Fibroblast of the conjunctiva (primary cell): ENCODE measurements at places on chromosomes 11 and 22.

DNA sequence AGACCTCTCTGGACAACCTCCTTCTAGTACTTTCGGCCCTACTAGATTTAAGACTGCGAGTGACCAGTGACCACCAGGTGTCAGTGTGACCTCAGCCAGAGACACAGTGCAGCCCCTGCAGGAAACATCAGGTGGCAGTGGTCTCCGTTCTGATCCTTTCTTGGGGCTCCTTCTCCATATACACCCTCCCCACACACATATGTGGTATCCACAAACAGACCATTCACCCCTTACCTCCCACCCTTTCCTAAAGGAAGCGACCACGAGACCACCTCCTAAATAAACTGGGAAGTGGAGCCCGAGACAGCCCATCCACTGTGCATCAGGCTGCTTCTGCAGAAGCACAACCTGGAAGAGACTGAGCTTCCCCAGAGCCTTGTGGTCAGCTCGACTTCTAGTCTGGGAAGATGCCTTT is 38.5 kb upstream of the CYP2D6 start:
- DNase-seq = peak; percentile 57

DNA sequence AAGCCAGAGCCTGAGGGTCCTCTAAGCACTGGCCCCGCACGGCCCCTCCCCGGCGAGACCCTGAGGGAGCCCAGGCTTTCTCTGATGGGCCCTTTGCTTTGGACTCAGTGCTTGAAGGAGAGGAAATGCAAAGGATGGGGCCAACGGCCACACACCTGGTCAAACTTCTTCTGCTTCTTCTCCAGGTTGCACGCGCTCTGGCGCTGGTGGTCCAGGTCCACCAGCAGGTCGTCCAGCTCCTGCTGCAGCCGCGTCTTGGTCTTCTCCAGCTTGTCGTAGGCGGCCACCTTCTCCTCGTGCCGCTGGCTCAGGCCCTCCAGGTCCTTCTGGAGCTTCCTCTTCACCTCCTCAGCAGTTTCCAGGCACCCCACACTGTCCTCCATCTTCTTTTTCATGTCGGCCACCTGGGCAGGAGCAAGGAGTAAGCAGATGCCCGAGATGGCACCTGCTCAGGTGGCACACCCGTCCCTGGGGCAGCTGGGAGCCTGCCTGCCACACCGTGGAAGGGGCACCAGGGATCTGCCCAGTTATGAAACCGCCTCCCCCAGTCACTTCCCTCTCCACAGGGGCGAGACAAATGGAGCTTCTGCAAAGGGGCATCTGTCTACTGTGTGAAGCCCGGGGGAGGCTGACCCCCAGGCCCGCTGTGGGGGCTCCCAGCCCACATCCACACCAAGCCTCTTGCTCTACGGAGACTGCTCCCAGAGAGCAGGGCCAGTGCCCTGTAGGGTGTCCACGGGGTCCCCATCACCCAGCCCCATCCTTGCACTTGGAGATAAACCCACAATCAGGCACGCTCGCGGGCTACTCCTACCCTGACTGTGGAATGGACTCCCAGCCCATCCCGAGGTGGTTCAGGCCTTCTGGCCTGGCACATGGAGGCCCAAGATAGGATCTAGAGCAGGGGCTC is 39.2 kb downstream of the APOL1 start:
- DNase-seq = no peak

DNA sequence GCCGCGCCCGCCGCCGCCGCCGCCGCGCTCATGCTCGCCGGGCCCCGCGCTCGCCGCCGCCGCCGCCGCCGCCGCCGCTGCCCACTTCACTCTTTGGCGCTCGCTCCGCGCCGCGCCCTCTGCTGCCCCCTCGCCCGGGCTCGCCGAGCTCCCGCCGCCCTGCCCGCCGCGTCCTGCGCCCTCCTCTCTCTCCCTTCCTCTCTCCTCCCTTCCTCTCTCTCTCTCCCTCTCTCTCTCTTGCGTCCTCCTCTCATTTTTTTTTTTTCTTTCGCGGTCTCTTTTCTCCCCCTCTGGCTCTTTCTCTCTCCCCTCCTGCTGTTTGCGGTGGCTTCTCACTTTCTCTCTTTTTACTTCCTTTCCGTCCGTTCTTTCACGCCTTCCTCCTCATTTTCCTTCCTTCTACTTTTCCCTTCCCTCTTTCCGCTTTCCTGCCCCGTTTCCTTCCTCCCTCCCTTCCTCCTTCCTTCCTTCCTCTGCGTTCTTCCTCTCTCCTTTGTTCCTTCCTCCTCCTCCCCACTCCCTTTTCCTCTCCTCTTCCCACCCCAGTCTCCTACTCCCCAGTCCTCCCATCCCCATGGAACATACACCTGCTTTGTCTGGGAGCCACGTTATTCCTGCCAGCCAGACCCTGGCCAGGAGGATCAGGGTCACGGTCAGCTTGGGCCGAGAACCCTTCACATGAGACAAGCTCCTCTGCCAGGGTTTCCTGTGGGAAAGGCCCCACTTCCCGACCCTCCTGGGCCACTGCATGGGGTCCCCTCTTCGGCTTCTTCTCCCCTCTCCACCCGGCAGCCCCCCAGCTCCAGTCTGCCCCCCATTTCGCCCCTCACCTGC is 19.3 kb upstream of the SHISAL1 start:
- DNase-seq = no peak

DNA sequence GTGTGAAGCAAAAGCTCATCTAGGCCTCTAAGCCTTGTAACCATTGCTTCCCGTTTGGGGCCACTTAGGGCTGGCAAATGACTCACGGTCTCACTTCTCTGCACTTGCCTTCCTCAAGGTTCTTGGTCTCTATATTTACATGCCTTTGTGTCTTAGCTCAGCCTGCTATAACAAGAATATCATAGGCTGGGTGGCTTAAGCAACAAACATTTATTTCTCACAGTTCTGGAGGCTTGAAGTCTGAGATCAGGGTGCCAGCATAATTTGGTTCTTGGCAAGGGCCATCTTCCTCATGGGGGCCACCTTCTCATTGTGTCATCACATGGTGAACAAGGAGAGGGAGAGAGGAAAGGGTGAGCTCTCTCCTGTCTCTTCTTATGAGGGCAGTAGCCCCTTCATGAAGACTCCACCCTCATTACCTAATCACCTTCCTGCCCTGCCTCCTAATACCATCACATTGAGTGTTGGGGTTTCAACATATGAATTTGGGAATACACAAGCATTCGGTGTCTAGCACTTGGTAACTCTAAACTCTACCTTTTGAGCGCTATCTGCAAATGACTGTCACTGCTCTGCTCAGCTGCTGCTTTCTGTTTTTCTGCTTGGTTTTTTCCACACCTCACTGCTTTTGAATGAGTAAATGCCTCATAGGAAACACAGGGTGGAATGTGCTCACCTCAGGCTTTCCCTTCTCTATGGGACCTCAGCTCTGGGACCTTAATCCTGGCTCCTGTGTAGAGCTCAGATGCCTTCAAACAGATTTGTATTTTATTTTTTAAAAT is 16.2 kb upstream of the ME3 start:
- DNase-seq = no peak

DNA sequence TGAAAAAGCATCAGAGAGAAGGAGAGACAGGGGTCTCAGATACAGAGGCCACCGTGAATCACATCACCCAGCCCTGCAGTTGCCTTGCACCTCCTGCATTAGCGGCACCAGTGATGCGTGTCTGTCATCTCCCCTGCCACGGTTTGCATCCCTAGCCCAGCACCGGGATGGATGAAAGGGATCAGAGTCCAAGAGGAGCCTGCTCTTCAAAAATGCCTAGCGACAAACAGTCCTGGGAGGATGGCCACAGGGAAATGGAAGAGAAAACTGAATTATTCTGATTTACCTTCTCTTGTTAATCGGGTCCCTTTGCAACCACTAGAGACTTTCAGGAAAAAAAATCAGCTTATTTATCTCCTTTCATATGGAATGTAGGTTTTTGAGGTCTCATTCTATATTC is 495.6 kb upstream of the KIRREL3 start:
- no peak for DNase-seq
